ENCODE measurements at places on chromosomes 1 and 21.

DNA sequence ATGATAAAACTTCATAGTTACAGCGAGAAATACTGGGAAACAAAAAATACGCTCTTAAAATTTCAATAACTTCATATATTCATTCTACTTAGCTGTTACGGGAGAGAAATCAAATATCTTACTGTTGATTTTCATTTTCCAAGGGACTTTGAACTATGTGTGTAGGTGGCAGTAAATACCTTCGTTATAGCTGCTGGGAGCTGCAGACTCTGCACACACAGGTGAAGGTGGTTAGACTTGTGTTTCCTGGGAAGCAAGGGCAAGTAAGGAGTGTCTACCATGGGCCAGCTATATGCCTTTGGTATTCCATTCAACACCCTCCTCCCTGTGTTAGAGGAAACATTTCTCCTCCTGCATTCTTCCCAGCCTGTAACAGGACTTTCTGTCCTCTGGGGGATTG lies 51.4 kb upstream of the DIRAS3 start:
- no peak for DNase-seq

DNA sequence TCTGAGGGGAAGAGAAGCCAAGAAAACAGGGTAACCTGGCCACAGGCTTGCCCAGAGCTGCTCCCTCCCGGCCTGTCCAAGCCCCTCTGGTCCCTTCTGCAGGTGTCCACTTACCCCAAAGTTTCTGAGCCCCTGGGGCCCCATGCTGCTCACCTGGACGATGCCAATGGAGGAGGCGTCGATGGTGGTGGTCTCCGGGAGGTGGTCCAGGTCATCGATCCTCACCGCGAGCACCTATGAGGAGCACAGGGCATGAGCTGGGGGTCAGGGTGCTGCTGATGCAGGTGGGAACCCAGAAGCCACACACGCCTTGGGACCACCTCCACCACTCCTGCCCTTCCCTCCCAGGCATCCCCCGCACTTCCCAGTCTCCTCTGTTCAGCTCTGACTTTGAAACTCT lies 37.5 kb upstream of the RIPK4 start:
- DNase-seq, result no peak

DNA sequence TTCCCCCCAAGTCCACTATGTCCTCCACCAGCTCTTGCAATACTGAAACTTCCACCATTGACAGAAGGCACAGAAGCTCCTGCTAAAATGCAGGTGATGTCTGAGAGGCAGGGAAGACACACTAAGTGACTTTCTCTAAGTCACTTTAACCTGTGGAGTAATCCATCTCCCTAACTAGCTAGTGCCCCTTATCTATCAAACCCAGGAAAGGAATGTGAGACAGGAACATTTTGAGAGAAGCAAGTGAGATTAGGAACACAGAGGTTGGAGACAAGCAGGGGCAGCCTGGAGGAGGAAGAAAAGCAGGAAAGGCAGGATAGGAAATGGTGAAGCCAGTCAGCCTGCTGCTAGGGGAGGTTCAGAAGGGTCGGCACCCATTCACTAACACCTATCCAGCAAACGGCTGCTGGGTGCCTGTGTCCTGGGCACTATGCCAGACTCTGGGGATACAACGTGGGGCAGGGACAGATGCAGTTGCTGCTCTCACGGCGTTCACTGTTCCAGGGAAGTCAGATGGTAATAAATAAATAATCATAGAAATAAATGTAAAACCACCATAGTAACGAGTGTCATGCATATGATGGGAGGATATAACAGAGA lies 7.0 kb downstream of the GPA33 start:
- DNase-seq, result no peak

GRCh38 chr1:94411237-94411636 lies 7.0 kb upstream of the ABCD3 start:
- DNase-seq, result peak; percentile 23

- DNase-seq, result no peak
Observed at GRCh38 chr1:221869779-221870178, 127.9 kb upstream of the DUSP10 start.

DNA sequence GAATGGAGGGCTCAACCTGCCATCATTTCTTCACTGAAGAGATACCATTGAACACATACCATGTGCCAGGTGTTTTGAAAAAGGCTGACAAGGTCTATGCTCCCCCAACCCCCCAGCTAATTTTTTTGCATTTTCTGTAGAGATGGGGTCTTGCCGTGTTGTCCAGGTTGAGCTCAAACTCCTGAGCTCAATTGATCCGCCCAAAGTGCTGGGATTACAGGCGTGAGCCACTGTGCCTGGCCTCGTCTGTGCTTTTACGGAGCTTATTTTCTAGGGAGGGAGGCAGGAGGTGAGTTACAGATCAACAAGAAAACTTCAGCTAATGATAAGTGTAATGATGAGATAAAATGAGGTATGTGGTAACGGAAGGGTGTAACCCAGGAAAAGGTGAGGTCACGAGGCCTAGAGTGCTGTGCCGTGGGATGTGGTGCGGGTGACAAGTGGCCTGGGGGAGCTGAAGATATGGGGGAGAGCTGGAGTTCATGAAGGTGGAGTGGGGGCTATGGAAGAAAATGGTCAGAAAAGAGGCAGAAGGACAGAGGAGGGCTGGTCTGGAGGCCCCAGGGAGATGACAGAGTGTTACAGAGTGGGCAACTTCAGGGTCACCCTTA lies 28.2 kb downstream of the FAAH start:
- no peak for DNase-seq

GRCh38 chr1:71298633-71299032 lies 217.8 kb upstream of the ZRANB2 start:
- DNase-seq, result no peak

GRCh38 chr1:235495551-235495950 lies 8.7 kb downstream of the B3GALNT2 start:
- no peak for DNase-seq

GRCh38 chr1:12565094-12565965 lies 52.7 kb downstream of the DHRS3 start:
- no peak for DNase-seq

DNA sequence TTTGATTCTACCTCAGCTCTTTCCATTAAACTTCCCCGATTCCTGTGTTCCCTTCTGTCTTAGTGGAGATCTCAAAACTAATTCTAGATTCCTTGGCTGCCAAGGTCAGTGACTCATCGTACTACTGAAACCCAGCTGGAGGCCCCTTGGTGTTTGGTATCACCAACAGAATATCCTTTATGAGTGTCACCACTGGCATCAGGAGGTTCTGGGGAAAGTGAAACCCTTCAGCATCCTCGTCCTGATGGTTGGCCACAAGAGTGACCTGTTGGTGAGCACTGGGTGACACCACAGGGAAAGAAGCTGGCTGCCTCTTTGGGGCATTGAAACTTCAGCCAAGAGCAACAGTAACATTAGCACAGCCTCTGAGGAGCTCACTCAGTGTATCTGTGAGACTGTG lies 9.6 kb downstream of the RAB42 start:
- no peak for DNase-seq

GRCh38 chr1:76142771-76143540 lies 68.4 kb downstream of the ST6GALNAC3 start:
- DNase-seq, result no peak

GRCh38 chr21:44253832-44254710 lies 7.6 kb downstream of the DNMT3L start:
- DNase-seq, result no peak

- DNase-seq, result no peak
Observed at GRCh38 chr1:93699503-93700168, 18.0 kb upstream of the BCAR3 start.

GRCh38 chr21:16588433-16588860 lies 858.7 kb downstream of the USP25 start:
- no peak for DNase-seq
